ENCODE measurements at places on chromosomes 7 and 10. TPM values are rescaled to one million over a fixed set of nuclear protein-coding genes. Genes with fewer than 3 reads are reported as not detected.
A peak's percentile ranks its signal among the peaks of the same experiment; 100 is the strongest.

The ADAM12 gene
- total RNA-seq = 5.2 TPM

GRCh38 chr7:158251061-158251965, 336.3 kb downstream of the PTPRN2 start:
- peak; percentile 37 for DNase-seq

- no peak for DNase-seq
Observed at GRCh38 chr7:24713850-24714675, 43.2 kb downstream of the GSDME start.

The TSPAN13 gene
- 65.1 TPM for total RNA-seq

DNA sequence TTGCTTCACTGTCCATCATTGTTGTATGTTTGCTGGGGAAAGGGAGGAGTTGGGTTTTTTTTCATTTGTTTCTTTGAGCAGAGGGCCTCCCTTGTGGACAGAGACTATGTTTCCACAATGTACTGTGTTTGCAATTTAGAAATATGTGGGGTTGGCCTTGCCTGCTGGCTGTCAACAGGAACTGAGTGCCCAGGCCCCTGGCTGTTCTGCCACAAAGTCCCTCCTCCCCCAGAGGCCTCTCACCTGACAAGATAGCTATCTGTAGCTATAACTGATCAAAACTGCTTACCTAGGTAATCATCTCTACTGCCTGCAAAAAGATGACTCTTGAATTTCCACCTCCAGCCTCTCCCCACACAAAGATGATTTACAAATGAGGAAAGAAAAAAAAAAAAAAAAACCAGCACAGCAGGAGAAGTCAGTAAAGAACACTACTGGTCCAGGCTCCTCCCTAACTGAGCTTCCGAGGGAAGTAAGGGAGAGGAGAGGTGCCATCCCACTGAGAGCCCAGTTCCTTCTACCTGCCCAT, 121.8 kb downstream of the SGMS1 start:
- no peak for DNase-seq

DNA sequence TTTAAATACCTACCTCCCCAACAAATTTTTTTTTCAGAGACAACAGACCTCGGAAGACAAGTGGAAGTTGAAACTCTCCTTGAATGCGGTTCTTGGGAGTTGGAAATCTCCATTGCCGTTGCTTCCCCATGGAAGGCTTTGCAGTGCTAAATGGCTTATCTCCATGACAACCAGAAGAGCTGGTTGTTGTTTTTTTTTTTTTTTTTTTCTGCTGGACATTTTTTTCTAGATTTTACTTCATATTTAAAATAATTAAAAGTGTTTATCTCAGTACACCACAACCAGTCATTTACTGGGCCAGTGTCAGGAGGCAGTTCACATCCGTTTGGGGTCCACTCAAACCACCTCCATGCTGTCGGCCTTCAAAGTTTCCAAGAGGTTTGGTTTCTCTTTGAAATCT, 348.5 kb upstream of the PRKCQ start:
- DNase-seq = no peak

The ZNF853 gene
- total RNA-seq = 9.2 TPM

- no peak for DNase-seq
Observed at GRCh38 chr10:58514111-58514770, 1.6 kb downstream of the BICC1 start.

Measured in type B pancreatic cell (in vitro differentiated cells).